ENCODE measurements at places on chromosomes 12 and 14. TPM values are rescaled to one million over a fixed set of nuclear protein-coding genes. Genes with fewer than 3 reads are reported as not detected.

The COCH gene
- 1.9 TPM for total RNA-seq

The PRKAG1 gene
- 65.7 TPM for total RNA-seq

The OR4E2 gene
- total RNA-seq = not detected

The PRORP gene
- 37.0 TPM for total RNA-seq

The FGF6 gene
- total RNA-seq = not detected

The DLK1 gene
- not detected for total RNA-seq

The LRP1-AS gene
- not detected for total RNA-seq

The RNF31 gene
- 80.4 TPM for total RNA-seq

The CLEC14A gene
- not detected for total RNA-seq

The RASSF9 gene
- not detected for total RNA-seq

The DPF3 gene
- total RNA-seq = 0.66 TPM

The AQP2 gene
- total RNA-seq = not detected

The CABP1 gene
- 0.27 TPM for total RNA-seq

The SLC6A13 gene
- 0.18 TPM for total RNA-seq

The MYO1A gene
- total RNA-seq = 4.2 TPM

The ABHD12B gene
- total RNA-seq = not detected

All from activated T-helper 2 cell treated with anti-CD3 and anti-CD28 coated beads, Interferon-gamma antibody, Interleukin-2, Interleukin-4, amounts not matched to agents 10 μg/mL and 5 μg/mL and 100 μg/mL, durations not matched to agents 14 hours and 24 hours and 36 hours (primary cell).